ENCODE measurements at places on chromosomes 7 and 10. TPM values are rescaled to one million over a fixed set of nuclear protein-coding genes. Genes with fewer than 3 reads are reported as not detected.

DNA sequence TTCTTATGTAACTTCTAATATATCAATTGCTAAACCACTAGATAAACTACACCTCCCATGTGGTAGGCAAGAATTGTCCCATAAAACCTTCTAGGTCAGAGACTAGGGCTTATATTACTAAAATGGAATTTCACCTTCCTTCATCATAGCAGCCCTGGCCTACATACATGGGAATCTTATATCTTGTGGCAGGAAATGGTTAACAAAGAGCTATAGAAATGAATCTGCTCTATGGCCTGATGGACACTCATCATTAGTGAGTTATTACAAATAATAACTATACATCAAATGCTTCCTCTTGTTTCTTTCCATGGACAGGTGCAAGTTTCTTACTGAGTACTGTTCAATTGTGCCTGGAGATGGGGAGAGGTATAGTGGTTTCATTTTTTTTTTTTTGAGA, 62.3 kb upstream of the PDLIM1 start:
- DNase-seq: no peak

DNA sequence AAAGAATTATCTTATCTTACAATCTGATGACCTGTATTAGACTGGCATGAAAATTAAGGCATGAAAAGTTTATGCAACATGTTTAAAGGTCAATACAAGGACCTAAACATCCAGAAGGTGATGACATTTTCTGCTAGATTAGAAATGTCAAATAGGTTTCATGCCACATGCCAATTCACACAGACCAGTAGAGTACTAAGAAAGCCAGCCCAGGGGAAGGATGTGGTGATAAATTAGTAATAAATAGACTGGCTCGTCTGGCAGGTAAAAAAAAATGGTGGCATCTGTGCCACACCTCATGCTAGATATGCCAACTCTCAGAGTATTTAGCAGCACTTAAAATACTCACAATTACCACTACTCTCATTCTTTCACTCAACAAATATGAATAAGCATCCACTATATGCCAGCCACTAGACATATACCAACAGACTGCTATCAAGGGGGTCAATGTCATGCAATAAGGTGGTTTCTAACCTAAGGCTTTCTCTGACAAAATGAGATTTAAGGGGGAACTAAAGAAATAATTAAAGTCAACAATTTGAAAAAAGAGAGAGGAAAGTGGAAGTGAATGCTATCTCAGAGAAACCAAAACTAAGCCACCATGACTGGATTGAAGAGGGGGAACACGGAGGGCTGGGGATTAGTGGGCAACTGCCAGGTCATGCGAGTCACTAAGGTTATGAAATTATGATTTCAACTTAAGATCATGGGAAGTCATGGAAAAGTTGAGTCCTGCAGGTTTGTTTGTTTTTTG, 83.5 kb downstream of the SGMS1 start:
- no peak for DNase-seq

GRCh38 chr7:2814186-2814945, 29.7 kb downstream of the GNA12 start:
- DNase-seq: no peak

The SVOPL gene
- not detected for total RNA-seq

GRCh38 chr10:75492173-75492925, 60.9 kb downstream of the LRMDA start:
- no peak for DNase-seq

The MSS51 gene
- 2.2 TPM for total RNA-seq

The AGR3 gene
- not detected for total RNA-seq

All from T-helper 17 cell (primary cell).